ENCODE measurements at places on chromosomes 16 and 17. TPM values are rescaled to one million over a fixed set of nuclear protein-coding genes. Genes with fewer than 3 reads are reported as not detected.

Gene ABCA8
- total RNA-seq, result 42.6 TPM

Gene ABCC12
- total RNA-seq, result not detected

Gene KCTD19
- not detected for total RNA-seq

Gene NUPR1
- total RNA-seq, result 85.6 TPM

Gene CDC6
- 2.4 TPM for total RNA-seq

Gene KIF2B
- total RNA-seq, result not detected

Gene CLEC3A
- not detected for total RNA-seq

DNA sequence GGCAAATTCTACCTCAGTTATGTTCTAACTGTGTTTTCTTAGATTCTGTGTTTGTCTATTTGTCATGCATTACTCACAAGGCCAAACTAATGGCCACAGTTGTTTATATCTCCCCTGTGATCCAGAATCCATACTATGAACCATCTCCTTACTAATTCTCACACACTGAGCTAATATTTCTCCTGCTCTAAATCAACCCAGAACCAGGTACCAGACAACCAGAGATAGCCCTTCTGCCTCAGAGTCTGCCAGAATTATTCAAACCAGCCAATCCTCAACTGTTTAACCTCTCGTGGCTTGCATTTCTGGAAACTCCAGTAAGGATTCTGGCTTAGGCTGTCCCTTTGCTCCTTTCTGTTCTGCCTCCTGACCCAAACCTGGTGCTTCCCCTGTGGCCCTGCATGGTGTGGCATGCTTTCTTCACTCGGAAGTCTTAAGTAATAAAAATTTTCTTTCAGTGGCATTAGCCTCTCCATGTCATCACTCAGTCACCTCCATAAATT, 59.4 kb downstream of the EFCAB5 start:
- DNase-seq, result no peak

DNA sequence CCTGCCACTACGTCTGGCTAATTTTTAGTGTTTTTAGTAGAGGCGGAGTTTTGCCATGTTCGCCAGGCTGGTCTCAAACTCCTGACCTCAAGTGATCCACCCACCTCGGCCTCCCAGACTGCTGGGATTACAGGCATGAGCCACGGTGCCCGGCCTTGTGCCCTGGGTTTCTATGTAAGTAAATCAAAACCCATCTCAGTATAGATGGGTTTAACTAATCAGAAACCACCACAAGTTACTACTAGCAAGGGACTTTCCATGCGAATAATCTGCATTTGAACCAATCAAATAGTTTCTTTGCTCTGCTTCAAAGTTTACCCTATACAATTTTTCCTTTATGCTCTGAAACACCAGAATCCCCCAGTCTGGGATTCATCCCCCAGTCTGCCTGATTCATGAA, 16.5 kb upstream of the EIF1 start:
- no peak for DNase-seq

- no peak for DNase-seq
These were observed 16.1 kb downstream of the ACE start for GRCh38 chr17:63492940-63493339.

DNA sequence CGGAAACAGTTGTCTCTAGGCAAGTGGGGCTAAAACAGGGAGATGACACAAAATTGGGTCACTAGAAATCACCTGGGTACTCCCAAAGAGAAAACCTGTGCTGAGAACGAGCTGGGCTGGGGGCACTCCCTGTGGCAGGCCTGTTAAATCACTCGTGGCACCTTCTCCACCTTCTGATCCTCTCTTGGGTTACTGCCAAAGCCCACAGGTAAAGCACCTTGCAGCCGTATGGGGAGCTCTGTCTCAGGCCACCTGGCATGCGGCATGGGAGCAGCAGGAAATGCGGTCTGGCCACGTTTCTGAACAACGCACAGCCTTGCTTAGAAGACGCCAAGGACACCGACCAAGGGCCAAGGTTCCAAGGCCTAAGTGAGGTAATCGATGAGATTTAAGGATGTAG, 21.5 kb upstream of the ICAM2 start:
- no peak for DNase-seq

DNA sequence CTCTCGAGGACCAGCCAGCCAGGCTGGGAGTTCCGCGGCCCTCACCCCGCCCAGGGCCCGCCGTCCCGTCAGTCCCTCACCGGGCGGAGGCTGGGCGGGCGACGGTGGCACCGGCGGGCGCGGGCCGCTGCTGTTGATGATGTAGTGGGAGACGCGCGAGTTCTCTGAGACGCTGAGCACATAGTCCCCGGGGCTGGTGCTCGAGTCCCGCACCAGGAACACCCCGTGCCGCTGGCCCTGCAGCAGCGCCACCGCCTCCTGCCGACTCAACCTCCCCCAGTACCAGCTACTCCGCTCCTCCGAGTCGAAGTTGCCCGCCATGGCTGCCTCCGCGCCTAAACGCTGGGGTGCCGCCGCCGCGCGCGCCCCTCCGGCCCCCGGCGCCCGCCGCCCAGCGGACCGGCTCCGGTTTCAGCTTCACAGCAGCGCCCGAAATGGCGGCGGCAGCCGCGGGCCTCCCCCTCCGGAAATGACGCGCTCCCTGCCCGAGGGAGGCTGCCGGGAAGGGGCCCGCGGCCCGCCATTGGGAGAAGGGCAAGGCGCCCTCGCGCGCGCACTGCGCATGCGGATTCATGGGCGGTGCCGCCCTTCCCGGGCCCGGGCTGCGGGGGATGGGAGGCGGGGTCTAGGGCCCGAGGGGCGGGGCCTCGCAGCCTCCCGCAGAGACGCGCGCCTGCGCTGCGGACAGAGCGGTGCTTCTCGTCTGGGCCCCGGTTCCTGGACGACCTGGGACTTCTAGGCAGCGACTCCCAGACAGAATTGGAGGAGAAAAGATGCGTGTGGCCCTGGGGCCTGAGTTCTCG, at the start of gene CRK:
Gene CRK (minus strand): TSS at position 436 of the 803 bp plus-strand sequence. CDS start 115 bp downstream, at position 321.
- DNase-seq, result peak; percentile 98

Data from transverse colon (tissue), 4 donors.